A549 treated with GW870086 at 1 μM for 4 hours (cell line): ENCODE measurements at places on chromosomes 12 and 14. TPM values are rescaled to one million over a fixed set of nuclear protein-coding genes. Genes with fewer than 3 reads are reported as not detected.

Gene OR10G3
- total RNA-seq, result not detected in 5 replicates

Gene ESPL1
- 14.8 to 21.4 TPM (median 18.5 TPM) in 5 replicates for total RNA-seq

Gene PRKD1
- 2.2 to 3.1 TPM (median 2.9 TPM) in 5 replicates for total RNA-seq

Gene AICDA
- total RNA-seq, result 0.13 to 0.34 TPM (median 0.23 TPM) in 4 of 5 replicates, not detected in the other

Gene TRIM9
- 11.0 to 16.4 TPM (median 15.6 TPM) in 5 replicates for total RNA-seq

Gene TAS2R7
- total RNA-seq, result not detected in 5 replicates

Gene KRT83
- 2.9 to 7.2 TPM (median 6.3 TPM) in 5 replicates for total RNA-seq

Gene MARCHF9
- 5.5 to 7.7 TPM (median 6.9 TPM) in 5 replicates for total RNA-seq

Gene TSHR
- total RNA-seq, result not detected in 5 replicates

Gene GPR132
- total RNA-seq, result 0.56 to 0.87 TPM (median 0.69 TPM) in 5 replicates

Gene MGAT2
- 47.0 to 53.9 TPM (median 50.2 TPM) in 5 replicates for total RNA-seq

Gene RASAL1
- 0.24 to 0.85 TPM (median 0.30 TPM) in 5 replicates for total RNA-seq

Gene PAPLN
- total RNA-seq, result 4.3 to 6.5 TPM (median 5.4 TPM) in 5 replicates

Gene P2RX7
- total RNA-seq, result not detected in 5 replicates

Gene GSC
- total RNA-seq, result 0.18 to 0.45 TPM (median 0.37 TPM) in 5 replicates

Gene ALDH1L2
- total RNA-seq, result 2.7 to 3.7 TPM (median 3.6 TPM) in 5 replicates
